ENCODE measurements at places on chromosomes 5 and 9. TPM values are rescaled to one million over a fixed set of nuclear protein-coding genes. Genes with fewer than 3 reads are reported as not detected.

The IFNB1 gene
- total RNA-seq: not detected

DNA sequence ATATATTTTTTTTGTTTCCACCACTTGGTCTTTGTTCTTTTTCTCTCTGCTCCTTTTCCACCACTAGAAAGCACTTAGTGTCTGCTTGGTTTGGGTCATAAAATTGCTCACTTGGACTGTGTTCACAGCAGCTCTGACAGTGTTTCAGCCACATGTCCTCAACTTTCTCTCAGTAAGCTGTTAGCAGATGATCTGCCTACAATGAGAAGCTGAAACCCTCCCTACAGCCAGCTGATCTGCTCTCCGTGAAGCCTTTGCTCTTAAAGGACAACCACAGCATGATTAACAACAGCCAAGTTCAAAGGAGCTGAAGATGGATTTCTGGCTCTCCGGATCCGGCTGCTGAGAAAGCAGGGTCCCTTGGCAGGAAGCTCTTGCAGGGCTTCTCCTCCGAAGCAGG, 31.6 kb downstream of the PRLR start:
- no peak for DNase-seq

DNA sequence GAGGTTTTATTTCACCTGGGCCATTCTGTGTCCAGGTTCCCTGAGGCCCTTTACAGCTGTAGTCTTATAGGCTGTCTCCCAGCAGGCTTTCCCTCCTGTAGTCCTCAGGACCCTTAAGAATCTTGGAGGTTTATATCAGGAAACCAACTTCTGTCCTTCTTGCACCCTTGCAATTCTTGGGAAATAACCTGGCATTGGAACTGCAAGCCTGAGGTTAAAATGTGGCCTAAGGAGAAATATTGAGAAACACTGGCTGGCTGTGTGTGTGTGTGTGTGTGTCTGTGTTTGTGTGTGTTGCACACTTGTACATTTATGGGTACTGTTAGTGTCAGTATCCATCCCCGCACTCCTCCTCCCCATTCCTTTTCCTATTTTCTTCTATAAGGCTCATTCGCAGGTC, 168.9 kb downstream of the PAPPA start:
- no peak for DNase-seq

The PKD2L2 gene
- total RNA-seq: not detected

- peak; percentile 40 for DNase-seq
Observed at GRCh38 chr5:1513326-1514026, 10.3 kb downstream of the LPCAT1 start.

The ERCC8 gene
- 2.3 TPM for total RNA-seq

- DNase-seq: no peak
Observed at GRCh38 chr5:1098986-1099597, 12.8 kb downstream of the SLC12A7 start.

DNA sequence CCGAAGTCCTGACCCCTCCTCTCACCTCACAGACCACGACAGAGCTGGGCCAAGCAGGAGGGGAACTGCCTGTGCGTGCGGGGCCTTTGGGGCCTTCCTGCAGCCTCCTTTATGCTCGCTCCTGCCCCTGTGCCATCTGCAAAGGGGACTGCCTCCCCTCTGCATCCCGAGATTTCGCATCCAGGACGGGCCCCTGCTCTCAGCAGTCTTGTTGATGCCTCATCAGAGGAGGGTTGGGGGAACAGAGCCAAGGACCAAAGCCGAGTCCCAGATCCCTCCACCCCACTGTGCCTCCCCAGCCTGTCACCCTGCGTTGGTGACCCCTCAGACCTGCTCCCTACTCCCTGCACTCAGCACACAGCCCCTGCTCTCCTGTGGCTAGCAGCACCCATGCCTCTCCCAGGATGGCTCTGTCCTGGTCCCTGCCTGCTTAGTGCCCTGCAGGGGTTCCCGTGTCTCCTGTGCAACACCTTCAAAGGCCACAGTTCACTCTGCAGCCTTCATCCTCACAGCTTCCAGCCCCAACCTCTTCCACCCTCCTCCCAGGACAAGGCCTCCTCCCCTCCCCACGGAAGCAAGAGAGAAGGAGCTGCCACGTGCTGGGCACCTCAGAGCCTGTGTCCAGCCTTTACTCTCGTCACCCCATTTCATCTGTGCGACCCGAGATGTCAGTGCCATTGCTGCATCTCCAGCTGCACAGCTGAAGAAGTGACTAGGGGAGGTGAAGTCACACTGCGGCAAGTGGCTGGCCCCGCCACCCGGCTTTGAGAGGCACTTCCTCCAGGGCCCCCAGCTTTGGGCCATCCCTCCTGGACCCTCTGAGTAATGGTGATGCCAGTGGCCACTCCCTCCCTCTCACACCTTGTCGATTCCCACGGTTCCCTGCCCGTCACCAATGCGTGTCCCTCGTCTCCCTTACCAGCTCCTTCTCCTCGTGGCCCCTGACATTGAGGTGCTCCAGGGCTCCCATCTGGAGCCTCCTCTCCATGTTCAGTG, 62.6 kb upstream of the LRRTM2 start:
- peak; percentile 63 for DNase-seq

The PCDHA4 gene
- not detected for total RNA-seq

DNA sequence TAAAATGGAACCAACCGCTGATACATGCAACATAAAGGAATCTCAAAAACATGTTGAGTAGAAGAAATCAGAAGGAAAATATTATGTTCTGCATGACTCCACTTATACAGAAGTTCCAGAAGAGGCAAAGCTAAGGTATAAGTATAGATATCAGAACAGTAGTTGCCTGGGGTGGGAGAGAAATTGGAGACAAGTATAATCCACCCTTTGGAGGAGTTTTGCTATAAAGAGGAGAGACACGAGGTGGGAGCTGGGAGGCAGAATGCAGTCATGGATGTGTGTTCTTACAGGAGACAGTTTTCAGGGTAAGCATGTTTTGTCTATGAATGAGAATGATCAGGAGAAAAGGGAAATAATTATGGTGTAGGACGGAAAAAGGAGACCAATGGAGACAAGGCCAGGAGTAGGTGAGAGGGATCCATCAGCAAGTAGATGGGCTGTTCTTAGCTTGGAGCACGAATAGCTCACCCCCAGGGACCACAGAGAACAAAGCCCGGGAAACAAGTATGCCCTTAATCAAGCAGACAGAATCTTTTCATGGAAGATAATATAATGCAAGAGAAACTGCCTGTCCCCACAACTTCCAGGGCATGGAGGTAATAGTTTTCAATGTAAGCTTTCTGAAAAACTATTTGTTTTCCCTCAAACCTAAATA, 72.2 kb downstream of the MED27 start:
- no peak for DNase-seq

GRCh38 chr5:61332358-61332749, 296 bp downstream of the ZSWIM6 start:
- DNase-seq: no peak

The FAM174A gene
- total RNA-seq: 38.5 TPM

The FOXD4 gene
- not detected for total RNA-seq

DNA sequence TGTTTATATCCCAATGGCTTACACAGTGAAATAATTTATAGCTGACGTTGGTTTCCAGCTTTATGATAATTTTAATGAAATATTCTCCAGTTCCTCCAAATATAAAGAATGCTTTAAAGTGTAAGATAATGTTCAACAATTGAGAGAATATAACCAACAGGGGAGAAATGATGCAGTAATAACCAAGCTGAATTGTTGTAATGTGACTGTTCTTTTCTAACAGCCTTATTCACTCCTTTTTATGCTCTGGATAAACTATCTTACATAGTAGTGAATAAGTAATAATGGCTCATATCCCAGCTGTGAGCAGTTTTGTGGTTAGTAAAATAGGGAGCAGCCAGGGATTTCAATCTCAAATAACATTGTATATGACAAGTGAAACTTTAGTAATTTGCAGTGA, 2348.7 kb upstream of the ACO1 start:
- no peak for DNase-seq

- no peak for DNase-seq
Observed at GRCh38 chr5:83654427-83654994, 66.1 kb downstream of the HAPLN1 start.

The FOXD4L6 gene
- total RNA-seq: not detected

DNA sequence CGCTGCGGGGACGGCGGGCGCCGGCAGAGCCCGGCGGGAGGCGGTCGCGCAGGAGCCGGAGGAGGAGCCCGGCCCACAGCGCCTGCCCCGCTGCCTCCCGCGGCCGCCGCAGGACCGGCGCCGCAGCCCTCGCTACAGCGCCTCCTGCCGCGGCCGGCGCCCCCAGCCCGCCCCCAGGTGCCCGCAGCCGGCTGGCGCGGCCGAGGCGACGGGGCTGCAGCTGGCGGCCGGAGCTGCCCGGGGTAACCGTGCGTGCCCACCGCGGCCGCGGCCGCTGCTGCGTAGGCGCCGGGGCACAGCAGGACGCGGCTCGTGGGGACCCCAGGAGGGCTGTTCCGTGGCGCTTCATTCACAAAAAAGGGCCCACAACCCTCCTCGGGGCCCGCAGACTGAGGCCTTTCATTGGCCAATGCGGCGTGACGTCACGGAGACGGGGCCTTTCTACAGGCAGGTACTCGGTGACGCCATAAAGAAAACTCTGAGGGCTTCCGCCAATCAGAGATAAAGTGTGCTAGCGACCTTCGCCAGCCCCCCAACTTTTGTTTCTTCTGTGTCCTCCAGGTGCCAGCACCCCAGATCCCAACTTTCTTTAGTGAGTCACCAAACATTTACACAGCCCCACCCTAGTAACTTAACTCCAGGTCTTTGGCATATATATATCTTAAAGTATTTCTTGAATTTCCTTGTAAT, at the start of gene CDC14B:
TSS of gene CDC14B (minus strand) at position 353 of the 690 bp plus-strand sequence. CDS start 465 bp downstream, outside the sequence.
- peak; percentile 77 for DNase-seq

The PCDHA13 gene
- 0.21 TPM for total RNA-seq

The CRB2 gene
- not detected for total RNA-seq

- no peak for DNase-seq
Observed at GRCh38 chr5:141695627-141696215, 13.7 kb upstream of the ARAP3 start.

- DNase-seq: no peak
Observed at GRCh38 chr9:34985311-34985899, 4.1 kb upstream of the DNAJB5 start.

- DNase-seq: no peak
Observed at GRCh38 chr5:172322028-172322965, 38.7 kb upstream of the UBTD2 start.

DNA sequence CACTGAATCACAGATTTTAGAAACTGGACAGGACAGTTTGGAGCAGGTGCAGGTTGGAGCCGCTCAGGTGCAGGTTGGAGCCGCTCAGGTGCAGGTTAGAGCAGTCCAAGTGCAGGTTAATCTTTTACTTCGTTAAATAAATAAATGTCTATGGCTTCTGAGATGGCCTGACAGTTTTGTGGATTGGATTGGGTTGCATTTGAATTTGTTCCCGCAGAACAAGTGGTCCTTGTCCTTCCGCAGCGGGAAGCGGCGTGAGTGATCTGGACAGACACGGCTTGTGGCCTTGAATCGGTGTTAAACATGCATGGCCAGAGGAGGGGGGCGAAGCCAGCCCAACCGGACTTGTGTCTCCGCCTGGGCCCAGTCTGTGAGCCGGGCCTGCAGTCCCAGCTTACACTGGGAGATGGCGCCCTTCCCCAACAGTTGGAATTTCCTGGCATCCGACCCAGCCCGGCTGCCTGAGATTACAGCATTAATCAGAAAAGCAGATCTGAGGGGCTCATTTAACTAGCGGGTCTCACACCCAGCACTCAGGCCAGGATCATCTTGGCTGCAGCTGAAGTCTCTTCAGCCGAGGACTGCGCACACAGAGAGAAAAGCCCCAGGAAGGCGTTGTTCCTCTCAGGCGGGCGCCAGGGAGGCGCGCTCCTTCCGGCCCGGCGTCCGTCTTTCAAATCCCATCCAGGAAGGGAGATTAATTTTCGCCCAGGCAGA, 1.5 kb upstream of the OLFM1 start:
- no peak for DNase-seq

GRCh38 chr5:93406971-93407401, 174.0 kb downstream of the NR2F1-AS1 start:
- no peak for DNase-seq

DNA sequence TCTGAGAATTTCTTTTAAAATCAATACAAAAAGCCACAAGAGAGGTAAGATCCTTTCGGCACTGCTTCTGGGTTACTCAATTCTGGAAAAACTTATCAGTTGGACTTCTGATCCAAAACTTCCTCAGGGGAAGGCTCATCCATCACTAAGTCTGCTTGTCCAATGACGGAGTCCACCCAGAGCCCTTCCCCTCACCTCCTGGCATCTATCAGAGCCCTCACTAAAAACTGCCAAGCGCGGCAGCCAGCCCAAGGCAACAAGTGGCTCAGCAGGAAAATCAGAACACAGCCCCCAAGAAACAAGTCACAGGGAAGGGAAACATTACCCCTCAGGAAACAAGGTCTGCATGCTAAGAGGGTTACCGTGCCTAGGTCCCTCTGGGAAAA, 869 bp upstream of the ESM1 start:
- no peak for DNase-seq

- DNase-seq: no peak
Observed at GRCh38 chr5:15249152-15249551, 250.8 kb upstream of the FBXL7 start.

- DNase-seq: no peak
Observed at GRCh38 chr9:126160854-126161329, 165.7 kb upstream of the MVB12B start.

DNA sequence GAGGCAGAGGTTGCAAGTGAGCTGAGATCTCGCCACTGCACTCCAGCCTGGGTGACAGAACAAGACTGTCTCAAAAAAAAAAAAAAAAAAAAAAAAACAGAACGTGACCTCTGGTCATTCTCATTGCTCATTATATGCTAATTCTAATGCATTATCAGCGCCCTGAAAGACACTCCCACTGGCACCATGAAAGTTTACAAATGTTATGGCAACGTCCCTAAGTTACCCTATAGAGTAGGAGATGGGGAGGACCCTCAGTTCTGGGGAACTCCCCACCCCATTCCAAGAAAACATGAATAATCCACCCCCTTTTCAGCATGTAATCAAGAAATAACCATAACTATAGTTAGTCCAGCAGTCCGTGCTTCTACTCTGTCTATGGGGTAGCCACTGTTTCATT, 48.9 kb upstream of the DENND4C start:
- DNase-seq: no peak

DNA sequence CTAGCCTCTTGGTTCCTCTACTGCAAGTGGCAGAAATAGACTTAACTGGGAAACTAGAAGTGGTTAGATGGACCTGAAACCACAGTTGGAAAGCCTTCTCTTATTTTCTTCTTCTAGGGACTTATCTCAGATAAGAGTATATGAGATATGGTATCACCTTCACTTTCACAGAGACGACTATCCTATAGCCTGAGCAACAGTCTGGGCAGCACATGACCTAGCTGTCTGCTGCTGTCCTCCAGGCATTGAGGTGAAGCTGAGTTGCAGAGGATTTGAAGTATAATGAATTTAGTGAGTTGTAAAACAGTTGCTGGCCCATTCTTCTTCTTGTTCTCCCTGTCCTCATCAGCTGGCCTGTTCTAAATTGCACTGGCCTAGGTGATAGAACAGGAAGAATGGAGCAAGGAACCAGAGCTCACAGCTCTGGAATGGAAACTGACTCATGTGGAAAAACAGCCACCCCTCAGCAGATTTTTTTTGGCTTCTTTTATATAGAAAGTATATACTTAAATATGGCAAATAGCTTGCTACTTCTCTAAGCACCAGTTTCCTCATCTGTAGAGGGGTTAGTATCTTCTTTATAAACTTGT, 27.8 kb downstream of the RECK start:
- no peak for DNase-seq

GRCh38 chr5:1561402-1561929, 37.7 kb upstream of the LPCAT1 start:
- DNase-seq: no peak

- DNase-seq: no peak
Observed at GRCh38 chr9:134621558-134622110, 20.0 kb upstream of the COL5A1 start.
